ENCODE measurements at places on chromosomes 7 and 10.
A peak's percentile ranks its signal among the peaks of the same experiment; 100 is the strongest.

DNA sequence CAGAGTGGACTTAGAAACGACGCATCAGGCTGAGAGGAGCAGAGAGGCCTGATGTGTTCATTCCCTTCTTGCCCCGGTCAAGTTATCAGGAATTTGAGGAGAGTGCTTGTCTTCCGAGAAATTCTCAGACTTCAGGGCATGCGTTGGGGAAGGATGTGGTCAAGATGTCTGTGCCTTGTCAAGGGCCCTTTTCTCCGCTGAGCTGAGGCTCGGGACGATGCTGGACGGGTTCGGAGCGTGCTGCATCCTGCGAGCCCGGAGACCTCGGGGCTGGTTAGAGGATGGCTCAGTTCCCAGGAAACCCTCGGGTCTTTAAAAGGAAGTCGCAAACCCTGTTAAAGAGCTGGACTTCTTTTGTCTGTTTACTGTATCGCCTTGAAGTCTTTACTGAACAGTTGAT lies 325.4 kb downstream of the ADARB2 start:
- no peak for DNase-seq

GRCh38 chr7:157952841-157953645 lies 616.2 kb downstream of the DNAJB6 start:
- DNase-seq: no peak

GRCh38 chr10:100504096-100504495 lies 15.6 kb downstream of the SEC31B start:
- DNase-seq: peak; percentile 31

DNA sequence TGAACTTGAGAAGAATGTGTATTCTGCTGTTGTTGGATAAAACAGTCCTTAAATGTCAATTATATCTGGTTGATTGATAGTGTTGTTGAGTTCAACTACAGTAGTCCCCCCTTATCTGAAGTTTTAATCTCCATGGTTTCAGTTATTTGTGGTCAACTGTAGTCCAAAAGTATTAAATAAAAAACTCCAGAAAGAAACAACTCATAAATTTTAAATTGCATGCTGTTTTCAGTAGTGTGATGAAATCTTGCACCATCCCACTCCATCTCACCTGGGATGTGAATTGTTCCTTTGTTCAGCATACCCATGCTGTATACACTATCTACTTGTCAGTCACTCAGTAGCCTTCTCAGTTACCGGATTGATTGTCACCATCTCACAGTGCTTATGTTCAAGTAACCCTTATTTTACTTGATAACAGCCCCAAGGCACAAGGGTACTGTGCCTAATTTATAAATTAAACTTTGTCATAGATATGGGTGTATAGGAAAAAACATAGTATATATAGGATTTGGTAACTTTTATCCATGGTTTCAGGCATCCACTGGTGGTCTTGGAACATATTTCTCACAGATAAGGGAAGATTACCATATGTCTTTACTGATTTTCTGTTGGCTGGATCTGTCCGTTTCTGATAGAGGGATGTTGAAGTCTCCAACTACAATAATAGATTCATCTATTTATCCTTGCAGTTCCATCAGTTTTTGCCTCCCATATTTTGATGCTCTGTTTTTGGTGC lies 57.1 kb downstream of the AOAH start:
- no peak for DNase-seq

DNA sequence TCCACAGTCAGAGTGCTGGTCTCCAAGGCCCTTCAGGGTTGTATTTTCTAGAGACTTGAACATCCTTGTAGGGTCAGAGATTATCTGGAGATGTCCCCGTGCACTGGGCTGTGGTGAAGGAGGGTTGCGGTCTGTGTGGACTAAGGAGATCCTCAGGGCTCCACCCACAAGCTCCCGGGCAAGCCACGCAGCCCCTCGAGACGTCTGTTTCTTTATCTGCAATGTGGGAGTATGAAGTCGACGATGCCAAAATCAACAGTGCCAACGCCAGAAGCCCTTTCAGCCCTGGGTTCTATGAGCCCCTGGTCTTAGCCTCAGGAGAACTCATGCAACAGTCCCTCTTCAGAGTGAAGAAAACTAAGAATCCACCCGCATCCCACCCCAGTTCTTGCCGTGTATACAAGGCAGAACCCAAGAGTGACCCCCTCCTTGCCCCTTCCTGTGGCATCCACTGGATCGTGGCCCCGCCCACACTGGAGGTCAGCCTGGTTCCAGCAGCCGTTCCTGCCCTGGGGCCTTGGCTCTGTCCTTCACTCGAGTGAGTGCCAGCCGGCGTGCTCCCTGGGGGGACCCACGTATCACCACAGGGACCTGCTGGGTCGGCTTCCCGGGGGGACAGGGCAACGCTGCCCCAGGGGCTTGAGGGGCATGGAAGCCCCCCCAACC lies 6.0 kb upstream of the SHH start:
- DNase-seq: no peak

GRCh38 chr10:67200913-67201564 lies 275.2 kb downstream of the LRRTM3 start:
- no peak for DNase-seq

GRCh38 chr10:44258019-44258418 lies 126.9 kb downstream of the CXCL12 start:
- DNase-seq: no peak

DNA sequence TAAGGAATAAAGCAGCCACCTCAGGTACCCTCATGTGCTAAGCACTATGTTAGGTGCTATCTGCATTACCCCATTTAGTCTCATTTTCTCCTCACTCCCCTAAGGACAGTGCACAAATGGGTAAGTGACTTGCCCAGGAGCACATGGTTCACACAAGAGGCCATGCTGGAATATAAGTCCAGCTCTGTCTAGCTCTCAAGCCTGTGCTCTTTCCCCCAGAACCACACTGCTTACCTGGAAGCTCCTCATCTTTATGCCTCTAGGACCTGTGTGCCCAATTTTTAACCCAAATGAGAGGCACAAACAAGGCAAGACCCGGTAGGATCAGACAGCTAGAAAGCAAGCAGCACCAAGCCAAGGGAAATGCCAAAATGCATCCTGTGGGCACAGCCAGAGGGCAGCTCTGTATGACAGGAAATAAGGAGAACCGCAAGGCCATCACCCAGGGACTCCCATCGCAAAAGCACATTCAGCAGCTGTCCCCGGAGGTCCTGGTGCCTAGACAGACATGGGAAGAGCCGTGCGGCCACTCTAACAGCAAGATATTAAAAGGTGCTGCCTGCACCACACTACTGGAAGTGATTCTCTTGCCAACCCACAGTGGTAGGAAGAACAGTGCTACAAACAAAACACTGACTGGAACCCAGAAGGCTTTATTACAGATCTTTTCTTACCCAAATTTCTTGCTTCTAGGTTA lies 88.1 kb downstream of the GSAP start:
- DNase-seq: peak; percentile 63

GRCh38 chr7:140230861-140231770 lies 54.3 kb upstream of the KDM7A start:
- DNase-seq: peak; percentile 62

- DNase-seq: no peak
Observed at GRCh38 chr10:113232928-113233511, 283.0 kb downstream of the TCF7L2 start.

- DNase-seq: peak; percentile 86
Observed at GRCh38 chr10:91185239-91185875, 35.1 kb upstream of the PCGF5 start.

- DNase-seq: no peak
Observed at GRCh38 chr7:144713850-144714249, 122.0 kb downstream of the TPK1 start.

- DNase-seq: no peak
Observed at GRCh38 chr10:84204122-84204521, 9.8 kb downstream of the CDHR1 start.

- DNase-seq: no peak
Observed at GRCh38 chr10:122725768-122726167, 26.1 kb upstream of the C10orf120 start.

GRCh38 chr7:43646603-43647338 lies 63.9 kb downstream of the STK17A start:
- DNase-seq: peak; percentile 57

- DNase-seq: peak; percentile 97
Observed at GRCh38 chr7:105013221-105013815, 687 bp upstream of the KMT2E start.

DNA sequence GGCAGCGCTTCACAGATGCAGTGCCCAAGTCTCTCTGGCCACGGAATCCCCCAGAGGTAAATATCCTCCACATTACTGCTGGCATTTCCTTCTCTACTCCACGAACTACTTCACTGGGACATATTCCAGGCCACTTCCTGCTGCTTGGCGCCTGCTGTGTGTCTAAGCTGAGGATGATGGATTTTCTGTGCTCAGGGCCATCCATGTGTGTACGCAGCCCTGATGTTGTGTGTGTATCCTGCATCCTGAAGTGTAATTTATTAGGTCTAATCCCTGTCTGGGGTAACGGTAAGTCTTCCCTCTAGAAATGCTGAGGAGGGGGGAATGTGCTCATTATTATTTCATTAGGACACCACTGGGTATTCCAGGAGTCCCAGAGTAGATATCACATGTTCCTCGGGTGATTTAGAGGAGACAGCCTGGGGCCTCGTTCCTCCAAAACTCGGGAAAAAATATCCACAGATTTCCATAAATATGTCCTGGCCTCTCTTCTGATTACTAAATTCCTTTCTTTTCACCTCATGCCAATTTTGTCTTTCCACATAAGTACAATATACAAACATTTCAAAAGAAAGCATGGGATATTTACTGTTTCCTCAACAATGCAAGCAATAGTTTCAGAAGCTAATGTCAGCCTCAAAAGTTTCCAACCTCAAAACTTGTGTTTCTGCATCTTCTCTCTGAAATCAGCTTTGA lies 25.5 kb upstream of the HABP2 start:
- DNase-seq: no peak

GRCh38 chr10:1061930-1062774 lies 6.0 kb downstream of the WDR37 start:
- DNase-seq: peak; percentile 61

DNA sequence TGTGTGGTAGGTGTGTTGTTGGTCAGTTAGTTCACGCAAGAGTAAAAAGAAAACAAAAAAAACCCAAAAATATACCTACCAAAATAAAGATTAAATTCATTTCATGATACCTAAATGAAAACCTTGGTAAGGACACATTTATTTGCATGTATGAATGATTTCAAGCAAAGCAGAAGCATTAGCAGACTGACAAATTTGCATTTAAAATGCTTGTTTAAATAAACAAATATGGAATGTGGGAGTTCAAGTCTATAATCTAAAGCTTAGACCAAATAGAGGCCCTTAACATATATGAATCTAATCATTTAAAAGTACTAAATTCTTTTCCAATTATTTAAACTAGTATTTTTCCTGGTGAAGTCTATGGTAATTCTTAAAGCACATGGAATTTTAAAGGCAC lies 35.8 kb downstream of the GNAT3 start:
- no peak for DNase-seq

DNA sequence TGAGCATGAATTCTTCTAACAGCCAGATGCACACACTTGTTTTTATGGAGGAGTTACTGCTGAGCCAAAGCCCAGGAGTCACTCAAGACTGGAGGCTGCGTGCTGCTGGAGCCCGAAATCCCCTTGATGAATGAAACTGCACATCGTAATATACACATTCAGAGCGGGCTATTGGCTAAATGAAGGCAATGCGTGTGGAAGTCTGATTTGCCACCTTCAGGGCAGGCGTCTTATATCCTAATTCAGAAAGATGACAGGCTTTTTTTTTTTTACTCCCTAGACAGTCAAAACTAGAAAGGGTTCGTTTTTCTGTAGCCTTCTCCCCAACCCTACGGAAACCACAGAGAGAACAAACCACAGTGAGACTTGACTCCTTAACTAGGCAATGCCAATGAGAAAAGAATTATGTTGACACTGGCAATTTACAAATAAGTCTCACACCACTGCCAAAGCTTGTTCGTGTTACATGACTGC lies 227.2 kb upstream of the KLF14 start:
- peak; percentile 89 for DNase-seq

DNA sequence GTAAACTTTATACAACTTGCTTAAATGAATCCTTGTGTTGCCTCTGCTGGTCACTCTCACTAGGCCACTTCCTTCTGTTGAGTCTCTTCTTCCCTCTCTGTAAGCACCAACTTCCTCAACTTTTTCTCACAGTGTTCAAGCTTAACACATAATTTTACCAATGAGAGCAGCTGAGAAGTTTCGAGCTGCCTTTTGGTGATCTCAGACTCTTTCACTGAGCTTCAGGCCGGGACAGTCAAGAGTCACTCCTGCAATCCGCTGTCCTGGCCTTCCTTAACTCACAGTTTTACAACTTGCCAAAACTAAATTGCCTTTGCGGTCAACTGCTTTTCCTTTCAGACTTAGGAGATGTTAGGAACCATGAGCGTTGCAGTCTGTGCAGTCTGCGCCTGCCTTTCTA lies 47.4 kb downstream of the PRPF18 start:
- no peak for DNase-seq

DNA sequence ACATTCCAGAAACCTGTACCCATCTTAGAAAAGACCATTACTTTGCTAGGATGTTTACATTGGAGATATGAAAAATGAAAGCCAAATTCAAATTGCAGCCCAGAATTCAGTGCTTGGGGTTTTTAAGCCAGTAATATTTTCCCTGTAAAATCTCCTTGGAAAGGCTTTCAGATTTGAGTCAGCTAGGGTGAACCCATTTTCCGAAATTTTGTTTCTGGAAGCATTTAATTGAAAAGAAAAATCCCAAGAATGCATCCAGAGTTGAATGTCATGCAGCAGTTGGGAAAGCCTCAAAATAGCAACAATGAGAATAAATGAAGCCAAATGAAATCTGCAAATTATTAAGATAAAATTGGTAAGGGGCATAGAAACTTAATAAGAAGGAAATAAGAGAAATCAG lies 106.4 kb downstream of the BMPER start:
- DNase-seq: no peak

DNA sequence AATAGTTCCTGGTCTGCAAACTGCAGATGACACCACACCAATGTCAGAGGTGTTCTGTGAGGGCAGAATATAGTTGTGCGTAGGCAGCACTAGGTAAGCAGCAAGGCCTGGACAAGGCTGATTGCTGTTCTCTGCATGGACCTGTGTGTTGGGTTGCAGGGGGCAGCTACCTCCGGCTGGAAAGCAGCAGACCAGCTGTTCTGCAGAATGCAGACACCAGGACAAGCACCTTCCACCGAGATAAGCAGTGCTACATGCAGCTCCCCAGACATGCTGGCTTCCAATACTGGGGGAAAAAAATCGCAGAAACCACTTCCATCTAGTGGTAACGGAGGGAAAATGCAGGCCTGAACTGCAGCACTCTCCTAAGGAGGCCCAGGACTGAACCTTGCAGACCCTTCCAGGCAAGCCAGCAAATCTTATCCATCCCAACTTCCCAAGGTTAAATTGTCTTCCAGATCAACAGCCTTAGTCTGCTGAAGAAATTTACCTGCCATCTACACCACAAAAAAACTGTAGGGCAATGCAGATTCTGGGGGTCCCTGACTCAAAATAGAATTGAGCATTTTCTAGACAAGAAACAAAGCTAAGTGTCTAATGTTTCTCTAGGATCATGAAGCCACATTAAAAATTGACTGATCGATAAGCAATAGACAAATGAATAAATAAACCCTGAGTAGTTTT lies 50.5 kb upstream of the COBL start:
- peak; percentile 77 for DNase-seq
